Stimulated activated CD8-positive, alpha-beta memory T cell treated with anti-CD3 and anti-CD28 coated beads, Interleukin-2, amount 100 ng/mL, for 1 hour (primary cell): ENCODE measurements at places on chromosomes 11 and 22.

DNA sequence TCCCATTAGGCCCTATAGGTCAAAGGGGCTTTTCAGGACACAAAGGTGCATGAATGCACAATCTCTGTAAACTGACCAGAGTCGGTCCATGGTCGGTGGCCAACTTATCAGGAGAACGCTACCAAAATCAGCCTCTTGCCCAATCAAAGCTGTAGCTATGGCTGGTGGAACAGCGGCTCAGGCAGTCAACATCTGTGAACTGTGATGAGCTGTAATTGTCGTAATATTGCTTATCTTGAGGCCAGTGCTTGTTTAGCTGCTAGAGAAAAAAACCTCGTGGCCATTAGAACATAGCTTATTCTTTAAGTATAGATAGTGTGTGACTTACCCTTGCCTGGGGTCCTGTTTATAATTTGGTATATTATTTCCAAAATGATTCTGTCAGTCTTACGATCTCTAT, 14.4 kb upstream of the CHST1 start:
- no peak for DNase-seq

DNA sequence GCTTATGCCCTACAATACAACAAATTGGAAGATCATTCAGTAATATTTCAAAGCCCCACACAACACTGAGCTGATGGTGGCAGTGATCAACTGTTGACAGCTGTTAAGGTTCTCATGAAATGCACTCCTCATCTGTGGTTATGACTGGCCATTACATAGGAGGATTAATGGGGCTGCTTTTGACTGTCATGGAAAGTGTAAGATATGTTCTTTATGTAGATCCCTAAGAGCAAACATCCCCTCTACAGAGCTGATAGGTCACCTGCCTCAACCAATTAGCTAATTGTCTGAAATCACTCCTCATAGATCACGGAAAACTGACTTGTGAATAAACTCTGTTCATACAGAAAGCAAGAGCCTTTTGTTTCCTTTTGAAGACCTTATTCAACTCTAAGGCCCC, 78.1 kb downstream of the GAB2 start:
- no peak for DNase-seq

- no peak for DNase-seq
These were observed 9.5 kb downstream of the TPST2 start for GRCh38 chr22:26580240-26580962.

- DNase-seq = no peak
These were observed 55.6 kb upstream of the LYVE1 start for GRCh38 chr11:10623797-10624761.

GRCh38 chr22:47324435-47324990, 562.1 kb downstream of the TBC1D22A start:
- no peak for DNase-seq

DNA sequence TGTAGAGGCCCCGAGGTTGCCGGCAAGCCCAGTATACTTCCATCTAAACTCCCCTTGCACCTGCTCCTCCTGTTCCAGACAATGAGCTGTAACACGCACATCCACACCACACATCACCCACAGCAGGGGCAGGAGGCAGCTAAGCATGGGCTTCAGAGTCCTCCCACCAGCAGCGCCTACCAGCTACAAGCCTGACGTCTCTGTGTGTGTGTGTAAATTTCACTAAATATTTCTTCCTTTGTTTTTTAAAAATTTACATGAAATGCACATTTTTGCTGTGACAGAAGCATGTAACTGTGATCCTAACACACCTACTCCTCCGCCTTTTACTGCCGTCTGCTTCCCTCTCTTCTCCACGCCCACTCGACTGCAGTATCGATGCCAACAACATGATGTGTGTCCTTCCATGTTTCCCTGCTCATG, 29.4 kb upstream of the PACSIN2 start:
- no peak for DNase-seq

DNA sequence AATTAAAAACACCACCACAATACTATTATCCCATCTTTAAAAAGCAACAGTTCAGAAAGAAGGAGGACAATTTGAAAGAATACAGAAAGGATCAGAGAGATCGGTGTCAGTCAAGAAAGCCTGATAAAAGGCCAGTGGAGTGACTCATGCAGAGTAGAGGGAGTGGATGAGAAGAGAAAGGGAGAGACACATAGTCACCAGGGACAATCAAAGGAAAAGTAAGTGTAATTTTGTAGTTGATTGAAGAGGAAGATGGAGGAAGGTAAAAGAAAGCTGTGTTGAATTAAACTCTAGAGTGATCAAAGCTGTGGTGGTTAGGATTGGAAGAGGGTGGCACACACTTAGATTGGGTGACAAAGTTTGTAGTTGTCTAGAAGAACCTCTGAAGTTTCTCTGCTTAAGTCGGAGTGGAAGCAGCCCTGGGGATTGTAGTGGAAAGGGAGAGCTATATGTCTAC, 14.1 kb downstream of the SPECC1L start:
- DNase-seq = no peak

GRCh38 chr11:132142554-132142953, 772.1 kb downstream of the NTM start:
- no peak for DNase-seq

DNA sequence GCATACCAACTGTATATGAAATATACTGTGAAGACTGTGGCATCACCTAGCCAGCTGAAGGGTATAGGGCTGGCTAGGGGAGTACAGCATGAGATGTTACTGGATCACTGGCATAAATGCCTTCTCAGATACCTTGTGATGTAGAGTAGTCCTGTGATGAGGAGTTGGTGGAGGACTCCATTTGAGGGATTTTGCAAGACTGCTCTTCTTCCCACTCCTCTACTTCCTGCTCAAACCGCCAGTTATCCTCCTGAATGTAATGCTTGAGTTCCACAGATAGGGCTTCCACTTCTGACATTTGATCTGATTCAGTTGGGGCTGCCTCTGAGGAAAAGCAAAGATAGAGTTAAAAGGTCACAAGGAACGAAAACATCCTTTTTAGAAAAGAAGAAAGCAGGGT, 29.3 kb downstream of the CLDN25 start:
- DNase-seq = no peak

- DNase-seq = no peak
These were observed 7.2 kb downstream of the DDX10 start for GRCh38 chr11:108672113-108672512.

DNA sequence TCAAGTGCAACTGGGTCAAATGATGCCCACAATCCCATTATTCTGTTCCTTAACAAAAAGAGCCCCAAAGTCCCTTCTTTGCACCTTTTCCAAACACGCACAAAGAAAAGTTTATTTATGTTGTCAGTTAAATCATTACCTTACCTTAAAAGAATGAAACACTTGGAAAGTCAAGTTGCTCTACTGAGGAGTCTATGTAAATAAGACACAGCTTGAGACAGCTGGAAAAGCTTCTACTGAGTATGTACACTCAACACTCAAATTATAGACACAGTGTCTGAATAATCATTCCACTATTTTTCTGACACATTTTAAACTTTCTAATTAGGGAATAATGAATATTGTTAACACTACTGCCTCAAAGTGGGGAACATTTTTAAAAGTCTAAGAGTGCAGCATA, 21.6 kb upstream of the PHLDA2 start:
- no peak for DNase-seq

- no peak for DNase-seq
These were observed 32.5 kb downstream of the MRGPRX2 start for GRCh38 chr11:19027829-19028595.

DNA sequence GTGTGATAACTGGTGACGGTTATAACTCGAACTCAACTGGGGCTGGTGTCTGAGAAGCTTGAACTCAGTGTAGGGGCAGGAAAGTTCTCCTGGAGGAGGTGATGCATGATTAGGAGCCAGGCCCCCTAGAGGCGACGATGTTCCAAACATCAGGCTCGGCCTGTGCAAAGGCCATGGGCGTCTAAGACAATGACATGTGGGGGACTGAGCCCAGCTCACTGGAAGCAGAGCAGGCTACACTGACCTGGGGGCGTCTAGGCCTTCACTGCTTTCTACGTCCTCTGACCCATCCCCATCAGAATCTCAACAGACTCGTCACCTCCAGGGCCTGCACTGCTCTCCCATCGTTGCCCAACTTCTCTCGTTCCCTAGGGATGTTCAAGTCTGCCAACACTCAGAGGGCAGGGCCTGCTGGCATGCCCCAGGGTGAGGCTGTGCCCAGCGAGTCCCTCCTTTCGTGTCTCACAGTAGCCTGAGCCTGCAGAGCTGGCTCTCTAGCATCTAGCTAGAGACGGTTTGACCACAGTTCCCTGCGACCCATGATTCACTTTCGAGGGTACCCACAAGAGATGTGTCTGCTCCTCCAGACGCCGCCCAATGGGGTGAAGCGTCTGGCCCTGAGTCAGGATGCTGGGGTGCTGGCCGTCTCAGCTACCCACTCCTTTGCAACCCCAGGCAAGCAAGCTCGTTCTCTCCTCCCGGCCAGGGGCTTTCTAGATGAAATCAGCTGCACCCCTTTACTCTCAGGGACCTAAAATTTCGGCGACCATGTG, 1.1 kb upstream of the ATG16L2 start:
- DNase-seq = peak; percentile 49

- DNase-seq = no peak
These were observed 61.8 kb downstream of the BID start for GRCh38 chr22:17712441-17712840.

- no peak for DNase-seq
These were observed 15.4 kb downstream of the LRP5 start for GRCh38 chr11:68327586-68328370.

GRCh38 chr11:12050470-12051286, 42.3 kb upstream of the DKK3 start:
- DNase-seq = no peak

- no peak for DNase-seq
These were observed 347.2 kb downstream of the TTC28 start for GRCh38 chr22:28332410-28332809.

GRCh38 chr11:134613646-134614045, 201.6 kb upstream of the B3GAT1 start:
- no peak for DNase-seq

DNA sequence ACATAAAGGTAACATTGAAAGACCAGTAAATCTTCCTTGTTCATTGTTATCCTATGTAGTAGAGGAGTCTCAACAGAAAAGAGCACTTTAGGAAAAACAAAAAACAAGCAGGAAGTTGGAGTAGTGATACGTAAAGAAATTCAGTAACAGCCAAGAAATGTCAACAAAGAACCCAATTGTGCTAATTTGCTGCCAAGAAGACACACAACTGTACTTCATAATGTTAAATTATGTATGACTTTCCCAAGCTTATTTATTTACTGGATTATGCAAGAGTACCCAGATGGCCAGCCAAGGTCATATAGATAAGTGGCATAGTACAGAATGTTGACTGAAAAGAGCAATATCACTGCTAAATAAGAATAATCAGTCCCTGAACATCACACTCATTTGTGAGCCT, 264.7 kb upstream of the CCDC179 start:
- DNase-seq = no peak

DNA sequence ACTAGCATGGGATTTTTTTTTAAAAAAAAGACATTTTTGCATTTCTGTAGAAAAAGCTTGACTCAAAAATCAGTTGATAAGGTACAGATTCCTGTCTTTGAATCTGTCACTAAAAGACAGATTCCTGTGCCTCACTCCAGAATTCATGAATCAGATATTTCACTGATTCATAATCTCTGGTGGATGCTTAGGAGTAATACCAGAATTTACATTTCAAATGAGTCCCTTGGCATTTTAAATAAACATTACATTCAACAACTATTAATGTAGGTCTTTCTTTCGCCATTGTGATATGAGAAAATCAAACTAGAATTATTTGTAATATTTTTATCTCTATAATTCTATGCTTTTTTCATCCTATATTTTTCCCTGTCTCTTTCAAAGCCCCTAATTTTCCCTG, 128.3 kb downstream of the APIP start:
- DNase-seq = no peak

GRCh38 chr11:107598225-107599139, 7.5 kb downstream of the ELMOD1 start:
- no peak for DNase-seq

GRCh38 chr11:96014217-96014616, 90.3 kb upstream of the MTMR2 start:
- no peak for DNase-seq
